Mucosa of descending colon (tissue), 3 donors: ENCODE measurements at places on chromosomes 1 and 21. TPM values are rescaled to one million over a fixed set of nuclear protein-coding genes. Genes with fewer than 3 reads are reported as not detected.

CFHR1 gene
- total RNA-seq: not detected

IL24 gene
- total RNA-seq: not detected

ADSS2 gene
- 49.0 TPM for total RNA-seq

LAMC2 gene
- total RNA-seq: 36.9 TPM

GBP6 gene
- total RNA-seq: 0.09 TPM

KCNN3 gene
- 19.3 TPM for total RNA-seq

CCDC185 gene
- not detected for total RNA-seq

MAN1A2 gene
- total RNA-seq: 29.1 TPM

RSBN1 gene
- total RNA-seq: 28.3 TPM

SLFNL1 gene
- 0.41 TPM for total RNA-seq

RAB42 gene
- total RNA-seq: 3.5 TPM

SMAP2 gene
- total RNA-seq: 35.6 TPM

NCF2 gene
- total RNA-seq: 8.3 TPM

LMOD1 gene
- 11.6 TPM for total RNA-seq

CNTN2 gene
- 0.51 TPM for total RNA-seq

ASTN1 gene
- total RNA-seq: 0.14 TPM

ETV3L gene
- total RNA-seq: not detected

DNA sequence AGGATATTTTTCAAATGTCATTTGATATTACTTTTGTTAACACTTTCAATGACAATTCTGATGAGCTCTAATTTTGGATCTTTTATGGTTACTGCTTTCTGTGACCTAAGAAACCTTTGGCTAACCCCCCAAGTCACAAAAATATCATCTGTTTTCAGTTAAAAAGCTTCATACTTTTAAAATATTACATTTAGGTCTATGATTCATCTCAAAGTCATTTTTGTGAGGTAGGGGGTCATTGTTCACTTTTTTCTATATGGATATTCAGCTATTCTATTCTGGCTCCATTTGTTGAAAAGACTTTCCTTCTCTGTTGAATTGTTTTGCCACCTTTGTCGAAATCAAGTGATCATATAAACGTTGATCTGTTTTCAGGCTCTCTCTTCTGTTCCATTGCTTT is 44.8 kb downstream of the UCHL5 start:
- DNase-seq: no peak

- DNase-seq: no peak
These were observed 19.0 kb downstream of the KDM4A start for GRCh38 chr1:43668956-43669355.

DNA sequence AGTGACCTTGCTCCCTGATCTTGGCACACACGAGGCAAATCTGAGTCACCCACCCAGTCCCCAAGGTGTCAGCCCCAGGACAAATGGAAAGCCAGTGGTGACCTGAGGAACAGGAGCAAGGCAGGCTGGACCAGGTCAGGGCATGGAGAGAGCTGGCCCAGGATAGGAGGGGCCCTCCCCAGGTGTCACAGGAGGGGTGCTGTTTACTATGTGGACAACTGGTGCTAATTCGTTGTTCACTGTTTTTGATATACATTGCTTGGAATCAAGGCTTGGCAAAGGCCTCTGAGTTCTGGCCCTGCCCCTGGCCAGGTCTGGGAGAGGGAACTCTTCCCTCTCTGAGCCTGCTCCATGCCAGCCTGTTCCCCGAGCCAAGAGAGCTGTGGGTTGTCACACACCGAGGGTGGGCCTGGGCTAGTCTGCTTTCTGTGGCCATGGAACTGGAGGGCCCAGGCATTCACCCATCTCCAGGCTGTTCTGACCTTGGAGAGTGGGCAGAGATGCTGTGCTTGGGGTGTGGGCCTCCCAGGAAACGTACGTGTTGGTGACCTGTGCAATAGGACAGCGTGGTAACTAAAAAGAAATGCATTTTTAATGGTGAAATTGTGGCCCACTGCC is 41.8 kb downstream of the CRYAA start:
- DNase-seq: peak; percentile 42

- no peak for DNase-seq
These were observed 86.3 kb downstream of the VWA5B1 start for GRCh38 chr1:20376880-20377494.

DNA sequence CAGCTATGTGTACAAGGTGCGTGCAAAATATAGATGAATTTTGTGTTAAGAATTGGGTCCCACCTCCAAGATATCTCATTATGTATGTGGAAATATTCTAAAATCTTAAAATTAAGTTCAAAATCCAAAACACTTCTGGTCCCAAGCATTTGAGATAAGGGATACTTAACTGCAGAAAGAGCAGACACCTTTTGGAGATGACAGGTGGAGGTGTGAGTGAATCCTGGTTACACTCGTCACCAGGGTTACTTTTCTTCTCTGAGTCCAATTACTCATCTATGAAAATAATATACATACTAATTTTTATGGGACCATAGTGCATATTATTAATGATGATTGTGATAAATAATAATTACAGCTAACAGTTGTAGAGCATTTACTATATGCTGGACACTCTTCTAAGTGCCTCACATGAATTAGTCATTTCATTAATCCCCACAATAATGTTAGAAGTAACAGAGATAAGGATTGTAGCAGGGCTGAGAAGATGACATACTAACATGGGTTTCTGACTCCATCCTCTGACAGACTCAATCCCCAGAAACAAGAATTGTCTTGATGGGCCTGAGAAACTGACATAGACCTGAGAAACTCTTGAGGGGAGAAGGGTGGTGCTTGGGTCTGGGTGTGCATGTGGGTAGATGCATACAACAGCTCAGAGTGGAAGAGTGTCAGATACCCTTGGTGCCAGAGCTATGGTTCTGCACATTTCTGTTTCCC is 8.3 kb upstream of the FASLG start:
- no peak for DNase-seq

GRCh38 chr21:42058631-42059111 is 12.4 kb upstream of the UMODL1 start:
- no peak for DNase-seq

GRCh38 chr1:42221952-42222606 is 57.5 kb upstream of the GUCA2A start:
- DNase-seq: no peak

- DNase-seq: no peak
These were observed 27.7 kb downstream of the DSCAM start for GRCh38 chr21:40819071-40819900.

DNA sequence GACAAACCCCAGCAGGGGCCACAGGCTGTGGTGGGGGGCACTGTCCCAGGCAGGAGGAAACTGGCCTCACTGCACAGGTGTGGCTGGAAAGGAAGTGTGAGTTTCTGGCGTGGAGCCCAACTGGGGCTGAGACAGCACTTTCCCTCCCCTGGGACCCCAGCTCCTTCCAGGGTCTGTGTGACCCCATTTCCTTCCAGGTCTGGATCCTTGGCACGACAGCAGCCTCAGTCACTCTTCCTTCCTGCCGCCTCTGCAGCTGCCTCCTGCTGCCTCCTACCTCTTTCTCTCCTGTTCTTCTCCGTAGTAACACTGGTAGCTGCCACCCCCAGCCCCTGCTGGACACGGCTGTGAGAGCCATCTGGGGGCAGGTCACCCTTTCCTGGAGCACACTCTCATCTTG is 88.0 kb downstream of the SIK1 start:
- DNase-seq: no peak

- DNase-seq: no peak
These were observed 19.7 kb downstream of the PTAFR start for GRCh38 chr1:28156821-28157220.

DNA sequence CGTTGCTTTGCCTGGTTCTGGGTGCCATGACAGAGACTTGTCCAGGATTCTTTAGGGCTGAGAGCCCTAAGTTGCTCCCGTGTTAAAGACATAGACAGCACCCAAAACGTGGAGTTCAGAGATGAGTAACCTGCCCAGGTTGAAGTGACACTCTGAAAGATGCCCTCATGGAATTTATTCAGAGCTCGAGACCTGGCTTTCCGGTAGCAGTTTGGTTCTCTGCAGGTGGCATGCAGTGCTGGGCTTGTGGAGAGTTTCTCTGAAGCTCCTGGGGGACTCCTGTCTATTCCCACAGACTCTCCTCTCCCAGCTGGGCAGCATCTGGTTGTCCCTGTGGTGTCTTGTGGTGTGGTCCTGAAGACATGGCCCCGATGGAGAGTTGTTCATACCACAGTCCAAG is 241.0 kb downstream of the RHOU start:
- no peak for DNase-seq

DNA sequence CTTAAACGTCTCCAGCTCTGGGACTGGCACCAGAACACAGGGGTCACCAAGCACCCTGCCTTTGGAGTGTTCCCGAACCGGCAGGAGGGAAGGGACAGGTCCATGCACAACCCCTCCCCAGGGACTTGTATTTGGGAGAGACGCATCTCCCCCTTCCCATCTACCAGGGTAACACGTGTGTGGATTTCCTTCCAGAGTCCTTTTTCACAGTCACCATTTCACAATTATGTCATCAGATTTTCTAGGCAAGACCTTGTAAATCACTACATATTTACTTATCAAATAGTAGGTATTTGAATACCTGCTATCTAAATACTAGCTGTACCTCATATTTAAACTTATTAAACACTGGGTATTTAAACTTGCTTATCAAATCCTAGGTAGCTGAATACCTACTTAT is 57.4 kb upstream of the AJAP1 start:
- no peak for DNase-seq

DNA sequence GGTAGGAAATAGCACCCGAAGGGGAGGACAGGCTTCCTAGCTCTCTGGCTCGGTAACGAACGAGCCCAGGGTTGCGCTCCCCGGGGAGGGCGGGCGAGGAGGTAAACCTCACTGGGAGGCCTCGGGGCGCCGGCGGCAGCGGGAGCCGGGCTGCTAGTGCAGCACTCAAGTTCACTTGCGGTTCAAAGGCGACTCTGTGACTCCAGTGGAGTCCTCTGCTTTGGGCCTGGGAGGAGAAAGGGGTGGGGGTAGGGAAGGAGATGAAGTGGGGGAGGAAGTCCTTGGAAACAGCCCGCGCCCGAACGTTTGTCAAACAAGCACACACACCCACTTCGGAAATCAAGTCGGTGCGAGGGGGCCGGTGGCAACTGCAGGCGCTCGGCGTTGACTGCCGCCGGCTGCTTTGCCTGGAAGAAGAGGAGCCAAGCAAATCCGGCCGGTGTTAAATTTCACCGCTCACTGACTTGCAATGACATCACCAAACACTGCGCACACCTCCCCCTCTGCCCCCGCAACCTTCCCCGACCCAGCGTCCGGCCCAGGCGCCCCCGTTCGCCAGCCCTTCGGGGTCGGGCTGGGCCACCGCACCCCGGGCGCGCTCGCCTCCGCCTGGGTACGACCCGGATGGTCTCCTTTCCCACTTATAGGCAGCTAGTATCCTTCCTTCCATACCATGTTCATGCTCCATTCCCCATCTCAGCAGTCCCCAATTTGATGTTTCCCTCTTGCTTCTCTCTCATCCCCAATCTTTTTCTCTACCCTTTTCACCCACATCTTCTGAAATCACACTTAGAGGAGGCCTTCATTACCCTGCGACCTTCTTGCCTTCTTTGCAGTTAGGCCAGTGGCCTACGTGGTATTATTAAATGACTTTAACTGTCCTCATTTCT is at the start of gene COL24A1:
Gene COL24A1 (minus strand): TSS at position 207 of the 890 bp plus-strand sequence. CDS start 376 bp downstream, outside the sequence.
- DNase-seq: peak; percentile 13

DNA sequence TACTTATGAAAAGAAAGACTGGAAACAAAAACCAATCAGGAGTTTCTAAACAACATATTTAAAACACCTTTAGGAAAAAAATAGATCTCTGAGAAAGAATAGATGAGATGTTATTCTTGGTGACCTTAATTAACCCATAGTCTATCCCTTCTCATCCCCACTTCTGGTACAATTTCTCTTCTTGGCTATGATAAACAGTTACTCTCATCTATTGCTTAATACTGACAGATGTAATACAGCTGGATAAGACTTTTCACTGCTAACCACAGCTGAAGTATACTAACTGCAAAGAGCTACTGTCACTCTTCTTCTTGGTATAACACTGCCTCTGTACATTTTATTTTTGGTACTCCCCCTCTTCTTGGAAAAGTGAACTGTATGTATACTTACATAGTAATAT is 15.2 kb downstream of the EXTL2 start:
- no peak for DNase-seq

- peak; percentile 60 for DNase-seq
These were observed 40.1 kb upstream of the MYSM1 start for GRCh38 chr1:58739856-58740466.

DNA sequence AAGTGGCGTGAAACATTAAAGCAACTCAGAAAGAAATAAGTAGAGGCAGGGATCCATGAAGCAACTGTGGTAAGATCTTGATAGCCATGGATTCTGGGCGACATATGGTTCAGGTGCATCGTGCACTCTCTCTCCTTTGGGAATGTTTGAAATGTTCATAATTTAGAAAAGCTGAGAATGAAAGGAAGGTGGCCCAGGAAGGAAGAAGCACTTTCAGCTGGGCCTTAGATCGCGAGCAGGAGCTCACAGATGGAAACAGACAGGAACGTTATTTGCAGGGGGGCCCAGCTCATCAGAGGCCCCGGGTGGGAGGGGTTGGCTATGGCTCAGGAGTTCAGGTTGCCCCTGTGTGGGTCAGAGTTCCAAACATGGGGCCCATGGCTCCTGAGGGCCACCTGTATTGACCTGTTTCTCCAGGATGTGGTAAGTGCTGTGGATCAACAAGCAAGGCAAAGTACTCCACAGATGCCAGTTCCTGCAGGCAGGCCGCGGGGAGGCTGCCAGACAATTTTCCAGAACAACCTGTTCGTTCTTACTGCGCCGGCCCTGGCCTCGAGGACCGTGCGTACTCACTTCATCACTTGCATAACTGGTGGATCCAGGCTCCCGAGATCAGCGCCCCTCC is 253.2 kb downstream of the TOMM20 start:
- DNase-seq: no peak

DNA sequence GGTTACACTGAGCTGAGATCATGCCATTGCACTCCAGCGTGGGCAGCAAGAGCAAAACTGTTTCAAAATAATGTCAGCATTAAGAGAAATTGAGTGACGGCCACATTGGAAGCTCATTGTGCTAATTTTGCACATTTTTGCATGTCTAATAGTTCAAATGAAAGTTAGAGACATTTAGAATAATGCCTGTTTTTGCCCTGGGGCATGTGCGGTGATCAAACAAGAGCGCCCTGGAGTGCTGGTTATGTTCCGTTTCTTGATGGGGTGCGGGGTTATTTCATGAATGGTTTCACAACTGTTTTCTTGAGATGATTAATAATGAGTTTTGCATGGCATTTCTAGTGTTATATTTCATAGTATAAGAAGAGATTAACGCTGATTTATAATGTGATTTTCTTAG is 13.1 kb downstream of the OR2T11 start:
- DNase-seq: no peak

- DNase-seq: no peak
These were observed 17.4 kb downstream of the AK4 start for GRCh38 chr1:65165269-65165993.

- DNase-seq: no peak
These were observed 164.4 kb downstream of the ZNF281 start for GRCh38 chr1:200245473-200245872.

GRCh38 chr1:154861607-154862094 is 8.4 kb downstream of the KCNN3 start:
- no peak for DNase-seq

DNA sequence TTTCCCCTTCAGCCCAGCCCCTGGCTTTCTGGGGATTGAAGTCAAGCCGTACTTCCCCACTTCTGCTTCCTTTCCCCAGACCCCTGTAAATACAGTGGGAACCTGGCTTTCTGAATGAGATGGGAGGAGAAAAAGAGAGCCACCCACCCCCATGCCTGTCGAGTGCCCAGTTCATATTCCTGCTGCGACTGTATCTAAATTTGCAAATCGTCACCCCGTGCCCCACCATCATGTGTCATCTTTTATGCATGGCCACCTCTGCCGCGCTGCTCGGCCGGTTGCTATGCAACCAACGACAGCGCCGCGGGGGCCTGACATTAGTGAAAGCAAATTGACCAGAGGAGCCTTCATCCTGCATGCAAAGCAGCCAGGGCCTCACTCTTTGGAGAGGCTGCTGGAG is 143.0 kb downstream of the ELAVL4 start:
- no peak for DNase-seq

GRCh38 chr1:26225033-26225831 is 8.8 kb upstream of the CEP85 start:
- DNase-seq: peak; percentile 87
